ENCODE measurements at places on chromosomes 5 and 9.

DNA sequence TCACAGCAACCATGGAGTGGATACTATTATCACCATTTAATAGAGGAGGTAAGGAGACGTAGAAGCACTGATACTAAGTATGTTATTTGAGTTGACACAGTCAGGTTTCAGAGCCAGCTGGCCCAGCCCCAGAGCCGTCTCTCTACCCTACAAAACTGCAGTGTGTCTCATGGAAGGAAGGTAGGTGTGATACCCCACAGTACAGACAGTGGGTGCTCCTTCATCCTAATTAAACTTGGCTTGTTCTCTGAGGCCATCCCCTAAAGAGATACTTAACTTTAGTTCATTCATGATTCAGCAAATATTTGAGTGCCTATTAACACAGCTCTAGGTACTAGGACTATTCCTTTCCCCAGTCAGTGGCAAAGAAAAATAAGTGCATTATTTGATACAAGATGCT, 22.6 kb downstream of the PIP5K1B start:
- no peak for DNase-seq

GRCh38 chr9:68585034-68585761, 44.5 kb upstream of the TMEM252 start:
- DNase-seq, result no peak

DNA sequence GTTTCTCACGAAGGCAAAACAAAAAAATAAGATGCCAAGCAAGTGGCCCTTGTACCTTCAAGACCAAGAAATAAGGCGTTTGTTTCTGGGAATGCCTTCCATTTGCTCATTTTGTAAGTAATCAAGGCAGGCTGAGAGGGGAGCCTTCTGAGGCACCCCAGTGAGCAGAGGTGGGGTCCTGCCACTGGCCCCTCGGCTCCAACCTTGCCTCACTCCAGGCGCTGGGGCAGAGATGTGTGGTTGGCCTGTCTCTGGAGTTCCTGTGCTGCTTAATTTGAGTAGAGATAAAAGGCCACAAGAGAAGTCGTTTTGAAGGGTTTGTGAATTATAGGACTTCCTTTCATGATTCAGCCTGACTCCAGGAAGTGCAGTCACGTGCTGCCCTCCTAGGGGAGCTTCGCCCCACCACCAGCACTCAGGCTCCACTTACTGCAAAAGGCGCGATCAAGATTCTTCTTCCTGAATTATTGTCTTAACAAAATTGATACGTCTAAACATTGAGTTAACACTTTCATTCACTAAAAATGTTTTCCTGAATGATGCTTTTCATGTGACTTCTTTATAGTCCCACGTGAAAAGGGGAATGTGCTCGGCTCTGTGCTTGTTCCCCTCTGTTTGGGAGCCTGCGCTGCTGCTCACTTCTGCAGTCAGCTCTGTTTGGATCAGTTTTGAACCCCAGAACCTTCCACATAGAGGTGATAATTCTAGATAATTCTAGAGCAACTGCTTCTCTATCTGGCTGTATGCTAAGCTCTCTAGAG, 13.7 kb downstream of the SYK start:
- DNase-seq, result peak; percentile 4

GRCh38 chr5:1743061-1743768, 56.4 kb downstream of the MRPL36 start:
- no peak for DNase-seq

- DNase-seq, result no peak
Observed at GRCh38 chr5:11261241-11261640, 500.2 kb upstream of the DAP start.

GRCh38 chr9:84254972-84255371, 85.6 kb downstream of the SLC28A3 start:
- no peak for DNase-seq

GRCh38 chr9:128393970-128394369, 22.8 kb downstream of the URM1 start:
- DNase-seq, result no peak

- DNase-seq, result no peak
Observed at GRCh38 chr9:2602704-2603116, 18.9 kb upstream of the VLDLR start.

- DNase-seq, result no peak
Observed at GRCh38 chr5:92775711-92776615, 805.1 kb downstream of the NR2F1-AS1 start.

GRCh38 chr5:58107704-58108103, 352.2 kb downstream of the PLK2 start:
- DNase-seq, result no peak

GRCh38 chr9:133979273-133979920, 12.7 kb downstream of the VAV2 start:
- DNase-seq, result no peak

DNA sequence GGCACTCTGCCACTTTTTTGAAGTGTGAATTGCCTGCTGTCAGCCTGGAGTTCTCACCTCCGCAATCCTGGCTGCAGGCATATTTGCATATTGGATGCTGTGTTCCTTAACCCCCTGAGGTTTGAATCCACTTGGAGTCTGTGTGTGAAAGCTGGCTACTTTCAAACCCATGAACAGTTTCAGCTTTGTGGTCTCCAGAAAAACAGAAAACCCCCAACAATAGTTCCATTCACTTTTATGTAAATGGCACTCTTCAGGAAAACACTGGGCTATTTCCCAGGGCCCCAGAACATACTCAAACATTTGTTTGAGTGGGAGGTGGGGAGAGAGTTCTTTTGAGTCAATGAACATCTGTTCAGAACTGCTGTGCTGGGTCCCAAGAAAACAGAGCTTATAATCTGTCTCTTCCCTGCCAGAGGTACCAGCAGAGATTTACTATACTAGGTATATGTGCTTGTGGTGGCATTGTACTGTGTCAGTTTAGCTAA, 5.0 kb downstream of the NUDT2 start:
- no peak for DNase-seq

GRCh38 chr9:117936185-117937130, 232.3 kb downstream of the TLR4 start:
- no peak for DNase-seq

- DNase-seq, result no peak
Observed at GRCh38 chr5:65577141-65577540, 14.0 kb downstream of the PPWD1 start.

DNA sequence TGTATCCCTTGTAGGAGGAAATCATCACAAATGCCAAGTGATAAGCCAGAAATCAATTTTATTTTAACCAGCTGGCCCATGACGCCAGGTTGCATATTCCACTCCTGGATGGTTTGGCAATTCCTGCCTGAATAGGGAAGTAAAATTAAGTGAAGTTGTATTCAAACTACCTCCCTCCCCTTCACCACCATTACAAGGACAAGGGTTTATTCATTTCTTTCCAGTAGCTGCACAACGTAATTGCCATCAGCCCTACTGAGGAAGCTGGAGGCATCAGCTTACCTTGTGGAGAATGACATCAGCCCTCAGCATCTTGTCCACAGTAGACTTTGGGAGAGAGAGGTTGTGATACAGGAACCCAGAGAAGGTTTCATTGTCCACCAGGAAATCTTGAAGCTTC, 66.6 kb downstream of the ABCA1 start:
- DNase-seq, result no peak

DNA sequence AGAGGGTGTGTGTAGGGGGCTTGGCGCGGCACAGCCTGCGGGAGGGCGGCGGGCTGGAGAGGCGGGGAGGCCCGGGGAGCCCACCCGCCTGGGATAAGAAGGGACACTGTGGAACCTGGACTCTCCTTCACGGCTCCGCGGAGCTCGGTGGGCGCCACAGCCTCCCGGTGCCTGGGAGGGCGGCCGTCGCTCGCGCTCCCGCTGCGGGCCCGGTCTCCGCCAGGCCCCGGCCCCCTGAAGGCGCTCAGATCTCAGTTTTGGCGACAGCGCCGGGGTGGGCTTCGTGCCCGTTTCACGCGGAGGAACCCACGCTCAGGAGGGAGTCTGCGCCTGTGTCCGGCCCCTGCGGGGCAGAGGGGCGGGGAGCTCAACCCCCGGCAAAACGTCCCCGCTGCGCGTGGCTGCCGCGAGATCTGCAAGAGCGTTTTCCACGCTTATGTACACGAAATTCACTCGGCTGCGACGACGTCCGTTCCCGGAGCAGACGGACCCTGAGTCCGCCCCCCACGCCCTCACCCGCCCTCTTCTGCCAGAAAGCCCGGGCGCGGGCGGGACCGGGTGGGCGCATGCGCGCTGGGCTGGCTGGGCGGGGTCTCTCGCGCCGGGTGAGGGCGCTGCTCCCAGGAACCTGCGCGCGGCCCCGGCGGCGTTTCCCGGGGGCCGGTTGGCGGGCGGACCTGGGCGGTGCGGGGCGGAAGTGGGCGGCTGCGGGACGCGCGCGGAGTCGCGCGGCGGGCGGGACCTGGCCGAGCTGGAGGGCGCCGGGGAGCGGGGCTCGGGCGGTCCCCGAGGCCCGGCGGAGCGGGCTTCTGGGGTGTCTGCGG, at the start of gene NELFB:
Gene NELFB, plus strand, starts transcription at position 704 of the 824 bp plus-strand sequence.
- peak; percentile 97 for DNase-seq

GRCh38 chr5:111997308-111997707, 240.3 kb upstream of the NREP start:
- no peak for DNase-seq

DNA sequence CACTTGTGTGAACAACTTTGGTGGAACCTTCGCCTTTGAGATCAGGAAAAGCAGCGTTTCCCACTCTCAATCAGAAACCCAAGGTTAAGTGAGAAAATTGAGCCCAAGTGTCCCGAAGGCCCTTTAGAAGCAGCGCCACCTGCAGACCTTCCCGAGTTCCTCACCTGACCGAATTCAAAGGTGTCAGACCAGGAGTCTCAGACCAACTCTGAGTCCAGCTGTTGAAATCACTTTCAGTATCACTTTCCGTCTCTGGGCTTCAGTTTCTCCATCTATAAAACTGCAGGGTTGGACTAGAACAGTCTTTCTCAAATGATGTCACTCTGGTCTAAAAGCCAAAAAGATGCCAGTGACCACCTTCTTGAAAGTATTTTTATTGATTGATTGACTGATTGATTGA, 31.7 kb upstream of the GRHPR start:
- DNase-seq, result peak; percentile 49

DNA sequence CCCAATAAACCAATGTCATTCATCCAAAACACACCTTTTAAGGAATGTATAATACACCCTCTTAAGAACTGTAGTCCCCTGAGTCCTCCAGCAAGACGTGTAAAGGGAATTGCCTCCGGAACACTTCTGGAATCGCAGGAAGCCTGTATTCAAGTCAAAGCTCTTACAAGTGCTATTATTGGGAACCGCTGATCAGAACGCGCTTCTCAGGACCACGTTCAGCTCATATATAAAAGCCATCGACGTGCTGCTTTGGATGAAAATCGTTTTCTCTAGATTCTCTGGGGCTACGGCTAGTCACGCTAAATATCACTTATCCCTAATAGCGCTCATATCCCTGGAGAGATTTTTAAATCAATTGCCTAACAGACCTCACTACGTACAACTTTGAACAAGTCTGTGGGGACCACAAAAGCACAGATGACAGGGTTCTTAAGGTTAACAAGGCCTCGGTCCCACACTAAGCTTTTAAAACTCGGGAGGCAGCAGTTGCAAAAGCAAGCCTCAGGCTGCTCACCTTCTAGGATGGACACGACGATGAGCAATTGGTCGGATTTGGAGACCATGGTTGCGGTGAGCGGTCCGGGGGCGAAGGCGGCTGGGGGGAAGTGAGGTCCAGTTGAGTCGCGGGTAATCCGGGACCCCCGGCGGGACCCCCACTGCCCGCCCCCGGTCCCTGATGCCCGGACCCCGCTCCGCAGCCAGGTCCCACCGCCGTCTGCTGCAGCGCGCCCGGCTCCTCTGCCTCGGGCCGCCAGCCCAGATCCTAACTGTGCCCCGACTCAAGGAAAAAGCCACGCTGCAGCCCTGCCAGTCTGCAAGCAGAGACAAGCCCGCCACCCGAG, 548 bp downstream of the CEP120 start:
- DNase-seq, result peak; percentile 41

- peak; percentile 52 for DNase-seq
Observed at GRCh38 chr5:76818844-76819831, at the start of gene F2RL1. Gene F2RL1, plus strand, starts transcription at chr5:76819030. Its CDS starts 153 bp downstream, at chr5:76819183.

GRCh38 chr9:13513286-13513685, 233.8 kb upstream of the MPDZ start:
- no peak for DNase-seq

DNA sequence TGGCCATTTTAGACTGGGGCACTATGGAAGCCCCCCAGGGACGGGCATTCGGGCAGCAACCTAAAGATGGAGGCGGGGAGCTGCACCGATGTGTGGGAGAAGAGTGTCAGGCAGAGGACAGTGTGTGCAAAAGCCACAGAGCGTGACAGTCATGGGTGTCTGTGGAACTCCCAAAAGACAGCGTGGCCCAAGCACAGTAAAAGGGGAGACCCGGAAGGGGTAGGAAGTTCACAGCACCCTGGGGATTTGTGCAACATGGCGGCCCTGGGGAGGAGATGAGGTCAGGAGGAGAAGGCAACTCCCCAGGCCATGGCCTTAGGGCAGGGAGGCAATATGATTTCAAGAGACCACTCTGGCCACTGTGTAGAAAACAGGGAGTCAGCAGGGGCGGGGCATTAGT, 38.9 kb upstream of the FGF1 start:
- DNase-seq, result no peak

DNA sequence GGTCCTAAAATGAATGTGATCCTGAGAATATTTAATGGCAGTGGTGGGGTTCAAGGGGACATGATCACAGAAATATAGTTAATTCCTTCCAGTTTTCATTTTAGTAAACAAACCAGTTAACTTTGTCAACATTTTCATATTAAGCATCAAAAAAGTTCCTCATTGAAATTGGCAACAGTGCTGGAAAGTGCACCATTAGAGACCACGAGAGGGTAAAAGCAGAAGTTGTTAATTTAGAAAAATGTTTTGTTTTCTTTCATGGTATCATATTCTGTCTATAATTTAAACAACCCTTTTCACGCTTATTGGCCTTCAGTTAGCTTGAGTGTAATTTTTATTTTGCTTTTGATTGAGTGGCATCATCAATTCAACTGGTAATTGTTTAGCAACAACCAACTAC, 11.9 kb downstream of the GIN1 start:
- DNase-seq, result no peak

GRCh38 chr9:92746567-92747458, 17.8 kb downstream of the BICD2 start:
- DNase-seq, result no peak

- DNase-seq, result no peak
Observed at GRCh38 chr9:136140046-136140445, 21.4 kb upstream of the TMEM250 start.

DNA sequence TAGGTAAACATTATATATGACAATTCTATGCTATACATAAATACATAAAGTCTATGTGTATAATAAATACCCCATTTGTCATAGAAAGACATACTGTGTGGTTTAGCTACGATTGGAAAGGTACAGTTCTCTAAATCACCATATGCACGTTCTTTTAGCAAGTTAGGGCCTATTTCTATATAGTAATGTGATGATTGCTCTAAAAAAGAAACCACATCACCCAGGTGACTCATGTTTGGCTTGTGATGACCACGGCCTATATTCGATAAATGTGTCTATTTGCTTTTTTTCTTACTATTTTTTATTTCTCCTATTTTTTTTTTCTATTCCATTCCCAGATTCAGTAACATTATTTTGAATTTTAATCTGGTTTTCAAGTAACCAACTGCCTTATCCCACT, 34.7 kb downstream of the RETREG1 start:
- no peak for DNase-seq

- no peak for DNase-seq
Observed at GRCh38 chr5:142641711-142642110, 44.2 kb downstream of the FGF1 start.
